ENCODE measurements at places on chromosomes 16 and 17.

DNA sequence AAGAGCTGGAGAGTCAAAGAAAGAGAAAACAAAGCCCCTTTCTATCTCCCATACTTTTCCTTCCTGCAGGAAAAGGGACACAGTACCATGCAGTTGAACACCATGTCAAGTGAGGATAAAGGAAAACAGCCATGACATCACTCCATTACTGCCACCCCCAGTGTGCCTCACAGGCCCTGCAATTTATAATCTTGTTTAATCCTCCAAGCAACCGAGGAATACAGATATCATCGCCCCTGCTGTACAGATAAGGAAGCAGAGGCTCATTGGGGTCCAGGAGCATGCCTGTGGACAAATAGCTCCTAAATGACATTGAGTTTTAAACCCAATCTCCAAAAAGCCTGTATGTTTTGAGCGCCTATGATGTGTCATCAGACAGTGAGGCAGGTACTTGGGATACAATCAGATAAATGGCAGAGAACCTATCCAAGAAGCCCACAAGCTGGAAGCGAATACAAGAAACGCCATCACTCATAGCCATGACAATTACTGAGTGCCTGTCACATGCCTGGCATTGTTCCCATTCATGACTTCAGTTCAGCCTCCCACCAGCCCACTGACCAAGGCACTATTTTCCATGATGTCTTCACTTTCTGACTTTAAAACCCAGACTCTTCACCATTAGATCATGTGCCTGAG, 45.5 kb downstream of the CPPED1 start:
- no peaks in the 10 kb centered on the region for H3K27me3 ChIP-seq
- no peak overlapping the region for H3K27ac ChIP-seq
- no peaks in the 10 kb centered on the region for H3K4me1 ChIP-seq
- DNase-seq: no peak
- no peaks in the 10 kb centered on the region for H3K36me3 ChIP-seq

DNA sequence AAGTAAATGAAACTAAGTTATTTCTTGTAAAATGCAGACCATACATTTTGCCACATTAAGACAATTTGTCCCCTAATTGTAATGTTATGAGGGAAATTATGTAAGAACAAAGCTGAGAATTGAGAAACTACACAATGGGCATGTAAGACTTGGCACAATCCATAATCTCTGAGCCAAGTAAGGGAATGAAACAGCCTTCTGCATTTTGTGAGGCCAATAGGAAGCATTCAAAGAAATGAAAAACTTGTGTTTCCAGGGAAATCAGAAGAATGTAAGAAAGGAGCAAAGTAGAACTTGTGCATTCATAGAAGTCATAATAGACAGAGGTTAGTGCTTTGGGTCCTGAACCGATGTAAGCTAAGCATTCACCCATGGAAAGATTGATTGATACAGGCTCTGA, 1.8 kb downstream of the KRTAP9-4 start:
- H3K36me3 ChIP-seq: no peaks in the 10 kb centered on the region
- no peaks in the 10 kb centered on the region for H3K4me1 ChIP-seq
- no peaks in the 10 kb centered on the region for H3K27me3 ChIP-seq
- no peak for DNase-seq
- H3K27ac ChIP-seq: no peak overlapping the region
- H3K4me3 ChIP-seq: no peak overlapping the region

- no peak for DNase-seq
- H3K4me3 ChIP-seq: no peak overlapping the region
- peaks cover 8% of the 10 kb centered on the region for H3K4me1 ChIP-seq
- H3K36me3 ChIP-seq: no peaks in the 10 kb centered on the region
These were observed 3.6 kb downstream of the COX10 start for GRCh38 chr17:14072881-14073280.

GRCh38 chr16:85138825-85139627, 26.8 kb upstream of the CIBAR2 start:
- no peaks in the 10 kb centered on the region for H3K36me3 ChIP-seq
- H3K4me1 ChIP-seq: no peaks in the 10 kb centered on the region
- no peak overlapping the region for H3K27ac ChIP-seq
- no peak for DNase-seq
- no peaks in the 10 kb centered on the region for H3K27me3 ChIP-seq

DNA sequence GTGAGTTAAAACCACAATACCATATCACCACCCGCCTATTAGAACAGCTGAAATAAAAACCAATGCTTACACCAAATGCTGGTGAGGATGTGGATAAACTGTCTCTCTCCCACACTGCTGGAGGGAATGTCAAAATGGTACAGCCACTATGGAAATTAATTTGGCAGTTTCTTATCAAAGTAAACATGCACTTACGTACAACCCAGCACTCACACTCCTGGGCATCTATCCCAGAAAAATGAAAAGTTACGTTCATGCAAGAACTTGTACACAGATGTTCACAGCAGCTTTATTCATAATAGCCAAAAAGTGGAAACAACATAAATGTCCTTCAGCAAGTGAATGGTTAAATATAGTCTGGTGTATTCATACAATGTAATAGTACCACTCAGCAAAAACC, 173.2 kb upstream of the MYOCD start:
- no peak for DNase-seq
- no peaks in the 10 kb centered on the region for H3K27me3 ChIP-seq
- H3K27ac ChIP-seq: no peak overlapping the region
- no peaks in the 10 kb centered on the region for H3K4me1 ChIP-seq
